Right lobe of liver (tissue), 6 donors: ENCODE measurements at places on chromosomes 11 and 22. TPM values are rescaled to one million over a fixed set of nuclear protein-coding genes. Genes with fewer than 3 reads are reported as not detected.
A peak's percentile ranks its signal among the peaks of the same experiment; 100 is the strongest.

GRCh38 chr11:7514099-7514591 lies 346 bp downstream of the PPFIBP2 start:
- DNase-seq: peak; percentile 66

- DNase-seq: no peak
These were observed 139.6 kb downstream of the TRPC6 start for GRCh38 chr11:101444164-101444563.

DNA sequence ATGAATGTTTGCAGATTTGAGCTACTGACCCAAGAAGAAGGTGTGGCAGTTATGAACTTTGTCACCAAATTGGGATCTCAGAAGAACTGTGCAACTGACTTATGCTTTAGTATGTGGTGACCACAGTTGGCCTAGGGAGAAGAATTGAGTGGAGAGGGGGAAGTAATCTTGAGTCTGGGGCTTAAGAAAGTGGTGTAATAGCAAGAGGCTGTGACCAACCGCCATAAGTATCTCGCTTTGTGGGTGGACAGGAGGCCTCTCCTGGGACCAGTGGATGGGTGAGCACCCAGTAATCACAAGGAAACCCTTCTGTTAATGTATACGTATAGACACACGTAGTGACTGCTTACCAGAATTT lies 12.7 kb upstream of the IL10RA start:
- DNase-seq: no peak

DNA sequence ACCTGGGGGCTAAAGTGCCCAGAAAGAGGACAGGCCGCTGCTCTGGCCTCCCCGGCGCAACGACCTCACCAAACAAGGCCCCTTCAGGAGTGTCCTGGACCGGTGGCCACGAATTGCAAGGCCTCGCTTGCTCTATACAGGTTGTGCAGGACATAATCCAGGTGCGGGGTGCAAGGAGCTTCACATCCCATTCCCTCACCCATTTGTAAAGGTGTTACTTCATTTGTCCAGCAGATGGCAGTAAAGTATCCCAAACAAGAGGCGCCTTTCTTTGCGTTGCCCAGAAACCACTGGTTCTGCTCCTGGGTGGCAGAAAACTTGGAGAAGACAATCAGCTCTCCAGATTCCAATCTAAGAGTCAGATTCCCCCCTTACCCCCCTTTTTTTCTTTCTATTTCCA lies 35.9 kb upstream of the PRDM11 start:
- no peak for DNase-seq

CHST1 gene
- total RNA-seq: 0.49 TPM

APOA5 gene
- total RNA-seq: 1,064 TPM

NCAPH2 gene
- total RNA-seq: 17.3 TPM

LTO1 gene
- 7.9 TPM for total RNA-seq

DNA sequence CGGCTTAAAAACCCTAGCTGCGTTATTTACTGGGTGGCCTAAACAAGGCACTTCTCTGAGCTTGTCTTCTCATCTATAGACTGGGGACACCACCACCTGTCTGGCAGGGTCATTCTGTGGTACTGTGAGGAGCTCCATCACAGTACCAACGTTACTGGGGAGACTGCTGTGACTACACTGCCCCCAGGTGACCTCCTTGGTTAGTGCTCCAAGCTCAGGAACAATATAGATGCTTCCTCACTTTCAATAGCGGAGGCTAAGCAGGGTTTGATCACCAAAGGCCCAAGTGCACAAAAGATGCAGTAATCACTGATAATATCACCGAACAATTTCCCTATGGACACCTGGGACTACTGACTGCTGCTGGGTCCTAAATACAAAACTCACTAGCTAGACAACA lies 18.8 kb downstream of the PRPF19 start:
- no peak for DNase-seq

- DNase-seq: no peak
These were observed 16.7 kb downstream of the RRP8 start for GRCh38 chr11:6586434-6587359.

SLC22A6 gene
- total RNA-seq: not detected

DNA sequence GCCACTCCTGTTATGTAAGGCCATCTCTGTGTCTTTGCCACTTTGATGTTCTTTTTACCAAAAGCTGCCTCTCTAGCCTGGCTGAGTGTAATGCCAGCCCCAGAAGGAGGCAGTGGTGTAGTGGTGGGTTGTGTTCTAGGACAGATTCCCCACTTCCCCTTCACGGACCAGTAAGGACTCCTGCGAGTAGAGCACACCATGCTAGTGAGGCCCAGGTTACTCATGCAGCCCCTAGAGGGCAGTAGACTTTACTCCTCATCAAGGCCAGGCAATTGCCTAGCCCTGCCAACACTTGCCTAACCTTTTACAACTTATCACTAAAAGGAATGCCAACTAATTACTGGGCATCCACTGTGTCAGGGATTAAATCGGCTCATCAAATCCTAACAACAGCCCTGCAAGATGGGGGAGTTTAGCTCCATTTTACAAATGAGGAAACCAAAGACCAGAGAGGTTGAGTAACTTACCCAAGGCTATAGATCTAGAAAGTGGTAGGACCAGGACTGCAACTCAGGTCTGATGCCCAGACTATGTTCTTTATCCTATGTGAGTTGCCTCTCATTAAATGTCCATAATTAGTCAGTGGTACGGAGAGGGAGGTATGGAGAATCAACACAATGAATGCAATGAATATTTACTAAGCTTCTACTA lies 75.3 kb downstream of the APIP start:
- DNase-seq: peak; percentile 50

GRAP2 gene
- total RNA-seq: 0.74 TPM

GRCh38 chr22:28172892-28173670 lies 254.0 kb upstream of the PITPNB start:
- DNase-seq: no peak

DNA sequence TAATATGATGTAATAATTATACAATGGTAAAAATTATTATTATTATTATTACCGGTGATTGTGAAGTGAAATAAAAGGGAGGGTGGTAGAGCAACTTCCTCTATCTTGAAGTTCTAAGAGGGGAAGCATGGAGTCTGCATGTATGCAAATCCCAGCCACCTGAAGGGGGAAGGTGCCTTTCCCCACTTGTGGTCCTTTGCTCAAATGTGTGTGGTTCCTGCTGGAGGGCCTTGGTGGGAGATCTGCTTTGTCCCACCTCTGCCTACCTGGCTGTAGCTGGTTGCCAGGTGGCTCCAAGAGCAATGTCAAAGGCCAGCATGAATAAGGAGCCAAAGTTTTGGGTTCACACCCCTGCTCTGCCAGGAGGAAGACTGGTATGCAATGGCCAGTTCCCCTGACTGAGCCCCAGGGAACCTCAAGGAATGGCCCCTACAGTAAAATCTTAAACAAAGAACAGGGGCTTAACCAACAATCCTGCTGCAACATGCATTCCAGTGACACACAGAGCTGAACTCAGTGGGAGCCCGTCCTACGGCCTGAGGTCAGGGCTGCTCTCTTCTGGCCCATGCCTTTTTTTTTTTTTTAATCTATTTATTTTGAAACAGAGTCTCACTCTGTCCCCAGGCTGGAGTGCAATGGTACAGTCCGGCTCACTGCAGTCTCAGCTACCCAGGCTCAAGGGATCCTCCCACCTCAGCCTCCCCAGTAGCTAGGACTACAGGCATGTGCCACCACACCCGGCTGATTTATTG lies 8.5 kb downstream of the TMEM132A start:
- no peak for DNase-seq

- no peak for DNase-seq
These were observed 25.5 kb downstream of the LDLRAD3 start for GRCh38 chr11:35969089-35970042.

DNA sequence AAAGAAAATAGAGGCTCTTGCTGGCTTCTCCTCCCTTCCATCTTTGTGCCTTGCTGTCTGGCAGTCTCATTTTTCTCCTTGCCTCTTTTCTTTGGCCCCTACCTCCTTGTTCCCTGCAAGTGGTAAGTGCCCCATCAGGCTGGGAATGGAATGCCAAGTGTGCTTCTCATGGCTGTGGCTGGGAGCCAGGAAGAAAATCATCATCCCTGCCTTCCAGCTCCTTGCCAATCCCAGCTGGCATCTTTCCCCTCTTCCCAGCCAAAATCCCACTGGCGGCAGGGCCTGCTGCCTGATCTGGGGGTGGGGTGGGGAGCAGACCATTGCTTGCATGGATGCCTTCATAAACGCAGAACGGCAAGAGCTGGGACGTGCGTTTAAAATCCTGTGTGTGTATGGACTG lies 27.0 kb upstream of the SLC25A18 start:
- DNase-seq: no peak

GRCh38 chr11:127864861-127865260 lies 722.5 kb downstream of the ETS1 start:
- DNase-seq: no peak

GLB1L3 gene
- total RNA-seq: not detected

- no peak for DNase-seq
These were observed 37.2 kb downstream of the CKAP5 start for GRCh38 chr11:46808799-46809431.

DNA sequence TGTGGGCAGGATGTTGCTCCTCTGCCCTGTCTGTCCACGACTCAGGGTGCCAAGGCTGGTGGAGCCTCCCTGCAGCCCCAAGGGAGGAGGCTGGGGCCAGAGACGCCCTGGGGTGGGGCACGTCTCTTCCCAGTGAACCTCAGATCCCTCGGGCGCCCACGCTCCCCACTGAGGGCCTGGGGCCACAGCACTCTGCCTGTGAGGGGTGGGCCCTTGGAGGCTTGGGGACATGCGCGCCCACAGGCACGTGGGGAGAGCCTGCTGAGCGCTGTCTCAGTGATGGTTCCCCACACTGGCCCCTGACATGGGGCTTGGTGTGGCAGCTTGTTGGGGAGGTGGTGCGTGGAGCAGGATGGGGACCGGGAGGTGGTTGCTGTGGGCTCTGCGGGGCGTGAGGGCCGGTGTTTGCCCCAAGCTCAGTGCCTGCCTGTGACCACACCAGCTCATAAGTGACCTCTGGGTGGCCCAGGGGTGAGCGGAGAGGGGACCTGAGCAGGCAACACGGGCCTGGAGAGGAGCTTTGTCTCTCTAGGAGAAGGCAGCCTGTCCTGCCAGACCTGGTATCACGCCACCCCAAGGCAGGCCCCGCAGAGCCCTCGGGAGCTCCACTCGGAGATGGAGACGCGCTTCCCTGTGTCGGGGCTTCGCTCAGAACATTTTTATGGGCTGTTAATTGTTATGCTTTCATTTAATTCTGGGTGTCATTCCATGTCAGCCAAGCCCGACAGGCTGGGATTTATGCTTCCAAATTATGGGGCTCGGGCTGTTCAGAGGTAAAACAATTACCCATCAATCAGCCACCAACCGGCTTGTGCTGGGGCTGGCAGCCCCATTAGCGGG lies 27.4 kb upstream of the CCDC188 start:
- no peak for DNase-seq

ALDH3B2 gene
- not detected for total RNA-seq

- DNase-seq: no peak
These were observed 4.6 kb downstream of the HYLS1 start for GRCh38 chr11:125892071-125892470.

DNA sequence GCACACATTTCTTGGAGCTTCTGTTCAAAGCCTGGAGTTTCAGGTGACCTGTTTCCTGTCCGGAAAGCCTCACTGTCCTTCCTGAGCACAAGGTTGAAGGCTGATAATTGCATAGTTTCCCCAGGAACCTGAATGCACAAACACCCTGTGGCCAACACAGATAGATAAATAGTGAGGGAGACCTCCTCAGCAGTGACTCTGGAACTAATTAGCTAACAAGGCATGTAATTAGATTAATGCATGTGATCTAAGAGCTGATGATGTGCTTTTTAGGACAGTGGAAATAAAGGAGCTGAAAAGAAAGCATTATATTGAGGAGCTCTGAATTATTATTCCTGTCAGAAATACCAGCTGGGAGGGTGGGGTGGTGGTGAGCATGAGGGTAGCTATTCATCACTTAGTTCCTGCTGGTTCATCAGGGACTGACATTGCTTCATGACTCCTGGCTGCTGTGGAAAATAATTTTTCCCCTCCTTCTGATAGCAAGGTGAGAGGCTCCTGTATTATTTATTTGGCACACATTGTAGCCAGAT lies 101.1 kb downstream of the NELL1 start:
- no peak for DNase-seq

- DNase-seq: no peak
These were observed 54.7 kb downstream of the SGSM3 start for GRCh38 chr22:40425082-40425481.

TST gene
- 251 TPM for total RNA-seq

CNTF gene
- 0.74 TPM for total RNA-seq

DNA sequence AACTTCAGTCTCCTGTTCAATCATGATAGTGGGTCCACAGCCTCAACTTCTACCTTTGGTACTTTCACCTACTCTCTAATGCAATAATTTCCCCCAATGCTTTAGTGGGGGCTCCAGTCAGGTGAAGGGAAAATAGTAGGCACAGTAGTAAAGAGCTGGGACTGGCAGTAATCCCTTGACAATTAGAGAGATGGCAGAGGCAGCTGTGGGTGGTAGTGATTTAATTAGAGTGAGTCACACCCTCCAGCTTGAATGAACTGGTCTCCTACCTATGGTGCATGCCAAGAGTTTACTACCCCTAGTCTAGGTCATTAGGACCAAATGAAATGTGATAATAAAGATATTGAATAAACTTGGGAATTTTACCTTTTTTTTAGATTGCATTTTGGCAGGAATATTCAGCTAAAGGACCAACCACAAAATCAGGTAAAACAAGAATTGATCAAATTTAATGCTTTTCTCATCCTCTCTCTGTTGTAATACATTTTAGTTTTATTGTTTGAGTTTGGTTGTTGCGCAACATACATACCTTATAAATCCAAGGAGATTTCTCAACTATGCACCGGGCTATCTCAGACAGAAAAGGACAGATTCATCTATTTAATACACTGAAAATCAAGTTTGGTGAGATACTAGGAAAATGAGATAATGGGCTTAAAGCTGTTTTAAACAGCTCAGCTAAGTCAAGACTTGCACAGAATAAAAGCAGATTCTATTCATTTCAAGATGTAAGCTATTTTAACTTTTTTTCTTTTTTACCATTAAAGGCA lies 9.0 kb downstream of the PRRG4 start:
- DNase-seq: no peak

DNA sequence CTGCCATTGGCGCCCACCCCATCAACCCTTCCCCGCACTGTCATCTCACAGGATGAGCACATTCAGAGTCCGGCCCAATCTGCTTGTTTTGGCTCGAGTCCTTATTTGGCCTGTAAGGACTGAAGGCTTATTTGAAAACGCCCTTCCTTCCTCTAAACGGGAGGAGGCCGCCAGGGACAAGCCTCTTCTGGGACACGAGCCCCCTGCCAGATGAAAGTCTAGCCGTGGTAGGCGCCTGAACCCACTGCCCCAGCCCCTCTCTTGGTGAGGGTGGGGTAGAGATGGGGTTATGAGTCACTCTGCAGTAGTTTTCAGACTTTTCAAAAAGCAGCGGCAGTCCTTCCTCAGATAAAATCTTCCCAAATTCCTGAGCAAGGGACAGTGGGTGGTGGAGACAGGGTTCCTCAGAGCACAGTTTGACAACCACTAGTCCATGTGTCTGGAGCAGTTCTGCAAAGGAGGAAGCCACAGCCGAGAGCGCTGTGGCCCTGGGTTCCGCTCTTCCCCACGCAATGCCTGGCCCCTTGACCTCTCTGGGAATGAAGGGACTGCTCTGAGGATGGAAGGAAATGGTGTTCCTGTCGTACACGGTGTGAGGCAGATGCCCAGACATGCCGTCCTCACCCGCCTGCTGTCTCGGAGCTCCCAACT lies 57.0 kb downstream of the MYH9 start:
- DNase-seq: no peak

- no peak for DNase-seq
These were observed 4.2 kb upstream of the BIK start for GRCh38 chr22:43106302-43106701.
